Activated T-helper 2 cell treated with anti-CD3 and anti-CD28 coated beads, Interferon-gamma antibody, Interleukin-2, Interleukin-4, amounts not matched to agents 10 μg/mL and 5 μg/mL and 100 μg/mL, durations not matched to agents 14 hours and 24 hours and 36 hours (primary cell): ENCODE measurements at places on chromosomes 5 and 9.

- peak; percentile 46 for DNase-seq
Measured at GRCh38 chr5:57383093-57383861, 99.3 kb downstream of the ACTBL2 start.

DNA sequence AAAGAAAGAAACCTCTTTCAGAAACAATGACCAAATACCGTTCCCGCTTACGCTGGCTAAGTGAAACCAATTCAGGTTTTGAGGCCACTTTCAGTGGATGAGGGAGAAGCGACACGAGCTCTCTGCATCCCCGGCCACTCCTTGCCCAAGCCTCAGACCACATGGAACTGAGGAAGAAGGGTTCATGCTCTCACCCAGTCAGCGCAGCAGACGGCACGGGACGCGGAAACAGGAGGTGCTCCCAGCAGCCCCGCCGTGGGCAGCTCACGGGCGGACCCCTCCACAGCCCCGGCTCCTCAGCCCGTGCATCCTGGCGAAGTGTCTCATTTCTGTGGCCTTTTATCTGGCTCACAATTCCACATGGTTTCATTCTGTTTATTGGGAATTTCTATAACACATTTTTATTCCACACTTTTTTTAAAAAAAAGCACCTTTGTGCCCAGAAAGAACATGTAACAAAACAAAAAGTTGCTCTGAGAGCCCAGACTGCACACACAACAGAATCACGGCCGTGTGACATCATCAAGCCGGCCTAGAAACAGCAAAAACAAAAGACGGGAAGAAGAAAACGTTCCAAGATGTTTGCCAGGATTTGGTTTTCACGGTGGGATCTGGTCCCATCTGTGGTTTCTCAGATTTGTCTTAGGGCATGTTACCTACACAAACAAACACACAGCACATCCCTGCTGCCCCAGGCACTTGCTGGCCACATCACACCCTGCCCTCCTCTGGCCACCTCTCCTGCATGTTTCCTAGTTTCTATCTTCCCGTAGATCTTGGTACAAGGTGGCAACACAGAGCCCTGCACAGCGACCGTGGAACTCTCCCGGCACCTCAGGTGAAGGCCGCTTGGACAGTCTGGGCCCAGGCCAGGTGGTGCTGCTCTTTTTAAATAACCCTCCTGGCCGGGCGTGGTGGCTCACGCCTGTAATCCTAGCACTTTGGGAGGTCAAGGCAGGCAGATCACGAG is 16.2 kb downstream of the QSOX2 start:
- DNase-seq, result no peak

- no peak for DNase-seq
Measured at GRCh38 chr9:133230093-133230492, 21.0 kb upstream of the OBP2B start.

- no peak for DNase-seq
Measured at GRCh38 chr5:10418654-10419345, 22.9 kb upstream of the ROPN1L start.

DNA sequence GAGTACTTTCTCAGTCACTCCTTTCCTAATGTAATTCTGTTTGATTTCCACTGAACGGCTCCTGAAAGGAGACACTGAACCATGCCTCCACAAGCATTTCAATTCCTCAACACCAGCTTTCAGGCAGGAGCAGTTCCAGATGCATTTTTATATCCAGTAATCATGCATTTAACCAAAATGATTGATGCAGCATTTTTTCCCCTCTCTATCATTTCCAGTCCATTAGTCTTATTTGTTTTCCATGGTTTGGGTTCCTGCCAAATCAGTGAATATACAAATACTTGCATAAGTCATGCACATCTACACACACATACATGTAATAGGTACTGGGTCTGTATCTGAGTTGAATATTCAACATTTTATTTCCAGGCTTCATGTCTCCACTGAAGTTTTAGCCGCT is 122.7 kb downstream of the GRIA1 start:
- DNase-seq, result no peak

GRCh38 chr5:77321793-77322394 is 111.4 kb downstream of the PDE8B start:
- no peak for DNase-seq

DNA sequence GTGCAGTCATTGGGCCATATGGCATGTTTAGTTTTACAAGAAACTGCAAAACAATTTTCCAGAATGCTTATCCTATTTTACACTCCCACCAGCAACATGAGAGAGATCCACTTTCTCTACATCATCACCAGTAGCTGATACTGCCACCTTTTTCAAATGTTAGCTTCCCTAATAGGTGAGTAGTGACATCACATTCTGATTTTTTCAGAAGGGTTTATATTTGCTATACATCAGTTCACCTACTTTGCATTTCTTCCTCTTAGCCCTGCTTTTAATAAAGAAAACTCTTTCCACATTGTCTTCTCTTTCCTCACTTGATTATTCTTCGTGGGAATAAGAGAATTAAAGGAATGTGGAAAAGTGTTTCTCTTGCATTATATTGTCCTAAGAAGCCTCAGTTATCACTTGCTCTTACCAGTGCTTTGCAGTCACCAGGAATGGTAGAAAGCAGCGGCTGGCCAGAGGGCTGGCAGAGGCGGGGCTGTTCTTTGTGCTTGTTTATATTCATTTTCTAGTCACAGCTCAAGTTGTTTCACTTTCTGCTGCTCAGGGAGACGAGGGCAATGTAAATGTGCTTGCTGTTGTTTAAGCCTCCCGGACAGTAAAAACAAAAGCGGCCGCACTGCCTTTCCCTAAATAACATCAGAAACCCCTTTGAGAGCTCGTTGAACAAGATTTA is 164.8 kb downstream of the HSD17B3 start:
- peak; percentile 17 for DNase-seq

DNA sequence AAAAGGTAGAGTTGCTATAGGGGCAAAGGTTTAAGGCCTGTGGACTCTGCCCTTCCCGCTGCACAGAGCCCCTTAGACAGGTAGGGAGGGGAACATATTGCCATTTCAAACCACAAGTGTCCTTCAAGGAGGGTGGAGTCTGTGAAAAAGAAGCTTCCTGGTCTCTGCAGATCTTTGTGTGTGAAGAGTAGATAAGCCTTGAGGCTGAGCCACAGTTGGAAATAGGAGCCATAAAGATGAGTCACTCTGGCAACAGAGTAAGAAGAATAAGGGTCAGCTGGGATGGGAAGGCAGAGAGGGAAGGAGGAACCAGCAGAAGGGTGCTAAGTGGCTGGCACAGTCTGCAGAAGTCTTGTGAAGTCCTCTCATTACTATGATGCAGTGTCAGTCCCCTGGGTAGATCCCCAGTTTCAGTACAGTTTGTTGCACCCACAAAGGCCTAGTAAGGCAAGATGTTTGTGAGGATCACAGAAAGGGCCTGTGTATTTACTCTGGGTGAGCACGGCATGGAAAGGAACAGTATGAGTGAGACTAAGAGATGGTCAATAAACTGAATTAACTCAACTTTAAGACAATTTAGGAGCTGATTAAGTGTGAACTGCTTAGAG is 18.1 kb downstream of the GRXCR2 start:
- no peak for DNase-seq
